ENCODE measurements at places on chromosomes 6 and 20.

DNA sequence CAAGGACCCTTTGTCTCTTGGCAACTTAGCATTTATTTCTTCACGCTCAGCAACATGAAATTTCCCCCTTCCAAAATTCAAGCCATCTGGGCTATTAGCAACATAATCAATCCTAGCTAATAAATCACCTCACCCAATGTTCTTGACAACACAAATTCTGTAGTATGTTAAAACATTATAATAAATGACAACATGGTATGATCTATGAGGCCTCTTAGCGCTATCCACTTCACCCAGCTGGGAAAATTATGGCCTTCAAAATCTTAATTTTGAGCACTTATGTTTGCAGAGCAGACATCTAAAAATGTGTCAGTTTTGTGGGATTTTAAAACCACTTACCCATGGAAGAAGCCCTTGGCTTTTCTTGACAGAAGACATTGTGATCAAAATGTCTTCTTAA lies 181.9 kb downstream of the HDGFL1 start:
- DNase-seq = no peak

DNA sequence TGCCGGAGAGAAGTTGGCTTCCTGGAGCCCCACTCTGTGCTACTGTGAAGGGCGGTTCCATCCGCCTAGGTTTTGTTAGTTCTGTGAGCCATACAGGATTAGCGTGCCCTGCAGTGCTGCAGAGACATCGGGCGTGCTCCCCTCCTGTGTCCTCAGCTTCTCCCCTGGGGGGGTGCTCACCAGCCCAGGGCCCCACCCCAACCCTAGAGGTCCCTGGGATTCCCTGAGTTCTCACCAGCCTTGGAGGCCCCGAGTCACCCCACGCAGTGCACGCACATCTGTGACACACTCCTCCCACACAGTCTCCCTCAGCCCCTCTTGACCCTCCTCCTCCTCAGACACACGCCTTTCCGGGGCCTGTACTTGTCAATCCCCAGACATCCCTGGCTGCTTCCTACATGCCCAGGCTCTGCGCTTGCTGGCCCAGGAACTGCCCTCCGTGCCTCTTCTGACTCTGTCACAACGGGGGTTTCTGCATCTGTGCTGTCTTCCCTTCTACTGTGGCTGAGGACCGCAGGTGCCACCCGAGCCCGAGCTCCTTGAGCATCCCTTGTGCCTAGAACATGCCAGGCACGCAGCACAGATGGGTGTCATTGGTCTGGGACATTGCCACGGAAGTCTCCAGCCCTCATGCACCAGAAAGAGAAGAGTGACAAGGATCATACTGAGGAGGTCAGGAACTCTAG lies 123.2 kb upstream of the RPS6KA2 start:
- no peak for DNase-seq

DNA sequence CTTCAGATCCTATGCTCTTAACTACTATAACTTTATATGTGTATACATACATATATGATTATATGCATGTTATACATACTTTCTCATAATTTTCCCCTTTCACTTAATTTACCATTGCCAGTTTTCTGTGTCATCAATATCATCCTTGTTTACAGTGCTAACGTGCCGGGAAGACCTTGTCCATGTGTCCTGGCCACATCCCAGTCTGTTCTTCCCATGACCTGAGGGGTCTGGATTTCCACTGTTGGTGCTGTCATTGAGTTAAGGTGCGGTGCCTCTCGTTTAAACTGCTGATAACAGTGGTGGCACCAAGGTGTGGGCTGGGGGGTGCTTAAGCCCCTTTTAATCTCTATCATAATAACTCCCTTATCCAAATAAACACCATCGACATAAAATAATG lies 8.5 kb upstream of the SDCBP2 start:
- DNase-seq = no peak

DNA sequence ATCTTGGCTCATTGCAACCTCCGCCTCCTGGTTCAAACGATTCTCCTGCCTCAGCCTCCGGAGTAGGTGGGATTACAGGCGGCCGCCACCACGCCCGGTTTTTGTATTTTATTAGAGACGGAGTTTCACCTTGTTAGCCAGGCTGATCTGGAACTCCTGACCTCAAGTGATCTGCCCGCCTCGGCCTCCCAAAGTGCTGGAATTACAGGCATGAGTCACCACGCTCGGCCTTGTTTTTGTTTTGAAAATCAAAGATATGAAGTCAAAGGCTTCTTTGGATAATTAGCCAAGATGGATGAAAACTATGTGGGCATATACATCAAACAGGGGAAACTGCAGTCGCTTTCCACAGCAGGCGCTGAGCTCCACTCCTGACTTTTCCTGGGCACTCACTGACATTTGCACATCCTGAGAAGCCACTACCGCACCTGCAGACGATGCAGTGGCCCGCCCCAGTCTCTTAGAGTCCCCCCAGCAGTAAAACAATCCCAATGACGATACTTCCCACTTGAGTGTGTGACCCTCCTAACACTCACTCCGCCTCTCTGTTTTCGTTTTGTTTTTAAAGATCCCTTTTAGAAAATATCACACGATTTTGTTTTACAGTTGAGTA lies 44.1 kb downstream of the GJA1 start:
- no peak for DNase-seq

- DNase-seq = no peak
These were observed 709.6 kb upstream of the MARCKS start for GRCh38 chr6:113147544-113147943.

All from NCI-H146 (cell line).